ENCODE measurements at places on chromosomes 11 and 22. TPM values are rescaled to one million over a fixed set of nuclear protein-coding genes. Genes with fewer than 3 reads are reported as not detected.

Gene CLTCL1
- 18.2 TPM for total RNA-seq

Gene IL17REL
- total RNA-seq: 0.31 TPM

Gene WNT7B
- 9.1 TPM for total RNA-seq

Gene MLC1
- total RNA-seq: 23.8 TPM

Gene LRRC56
- total RNA-seq: 1.9 TPM

Gene OR51B5
- total RNA-seq: 3.1 TPM

Gene CASP12
- total RNA-seq: not detected

Gene ELF5
- total RNA-seq: not detected

Gene KRTAP5-7
- total RNA-seq: not detected

Gene CDC45
- total RNA-seq: 6.6 TPM

Gene CBX6
- total RNA-seq: 37.9 TPM

Gene MAPK1
- total RNA-seq: 77.9 TPM

Gene OR10G4
- total RNA-seq: not detected

Gene PLEKHB1
- total RNA-seq: 5.9 TPM

Gene MRPL17
- total RNA-seq: 23.2 TPM

Gene OR51E2
- total RNA-seq: not detected

Gene APOA5
- not detected for total RNA-seq
